Ovary (tissue), 10 donors: ENCODE measurements at places on chromosomes 2 and 18. TPM values are rescaled to one million over a fixed set of nuclear protein-coding genes. Genes with fewer than 3 reads are reported as not detected.

SLC40A1 gene
- total RNA-seq = 322 TPM

CYP26B1 gene
- total RNA-seq = 8.2 TPM

NOSTRIN gene
- total RNA-seq = 20.0 TPM

ATAD2B gene
- total RNA-seq = 15.0 TPM

CWC22 gene
- 25.2 TPM for total RNA-seq

RPRM gene
- total RNA-seq = 3.6 TPM

ATP8B1 gene
- total RNA-seq = 7.8 TPM

ATL2 gene
- 79.5 TPM for total RNA-seq

FBLN7 gene
- total RNA-seq = 1.6 TPM

OBSL1 gene
- total RNA-seq = 473 TPM

DUSP11 gene
- 26.5 TPM for total RNA-seq

FOXI3 gene
- total RNA-seq = not detected
